ENCODE measurements at places on chromosomes 12 and 14.

- no peak for DNase-seq
Observed at GRCh38 chr14:91935586-91935985, 11.9 kb downstream of the FBLN5 start.

DNA sequence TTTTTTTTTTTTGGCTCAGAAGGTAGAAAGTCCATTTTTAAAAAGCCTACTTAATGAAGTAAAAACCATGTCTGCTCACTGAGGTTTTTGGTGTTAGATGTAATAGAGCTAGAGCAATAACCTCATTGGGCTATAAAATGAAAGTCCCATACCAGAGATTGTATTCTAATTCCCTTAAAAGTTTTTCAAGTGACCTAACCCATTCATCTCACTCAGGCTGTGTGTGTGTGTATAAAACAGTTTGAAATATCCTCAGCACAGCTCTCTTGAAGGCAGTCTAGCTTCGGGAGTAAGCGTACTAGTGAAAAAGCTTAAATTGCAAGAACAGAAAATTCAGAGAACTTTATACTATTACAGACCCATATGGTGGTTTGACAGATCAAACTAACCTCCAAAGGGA is 313.8 kb downstream of the CEP128 start:
- no peak for DNase-seq

DNA sequence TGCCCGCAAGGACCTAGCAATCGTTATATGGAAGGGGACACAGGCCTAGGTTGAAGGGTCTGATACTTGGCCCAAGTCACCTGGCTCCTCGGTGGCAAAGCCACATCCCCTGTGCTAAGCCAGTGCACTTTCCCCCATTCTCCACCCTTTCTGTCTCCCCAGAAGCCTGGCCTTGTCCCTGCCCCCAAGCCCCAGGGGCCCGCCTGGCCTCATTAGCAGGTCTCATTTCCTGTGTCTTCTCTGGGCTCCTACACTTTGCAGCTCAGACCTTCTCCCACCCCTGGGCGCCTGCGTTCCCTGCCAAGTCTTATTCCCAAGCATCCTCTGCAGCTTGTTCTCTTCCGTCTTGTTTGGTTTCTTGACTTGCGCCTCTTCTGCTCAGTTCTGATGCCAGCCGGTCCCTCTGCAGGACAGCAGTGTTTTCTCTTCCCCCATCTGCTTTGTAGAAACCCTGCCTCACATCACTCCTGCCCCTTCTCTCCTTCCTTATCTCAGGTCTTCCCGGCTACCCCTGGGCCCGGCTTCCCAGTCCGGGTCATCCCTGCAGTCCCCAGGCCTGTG is 66.7 kb downstream of the SLC24A4 start:
- no peak for DNase-seq

DNA sequence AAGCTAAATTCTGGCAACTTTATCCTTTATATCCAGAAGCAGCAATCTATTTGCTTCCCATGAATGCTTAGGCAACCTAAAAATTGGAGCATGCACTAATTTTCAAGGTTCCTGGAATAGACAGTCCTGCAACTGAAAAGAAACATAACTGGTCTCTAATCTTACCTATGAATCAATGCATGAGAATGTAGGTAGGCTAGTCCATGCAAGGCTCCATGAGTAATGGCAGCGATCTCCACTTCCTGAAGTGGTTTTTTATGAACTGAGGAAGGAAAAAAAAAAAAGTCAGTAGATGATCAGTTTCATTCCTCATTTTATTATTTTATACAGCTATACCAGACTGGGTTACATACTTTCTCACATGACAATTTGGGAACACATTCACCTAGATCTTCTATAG is 102.0 kb downstream of the PEBP1 start:
- DNase-seq = peak; percentile 21

DNA sequence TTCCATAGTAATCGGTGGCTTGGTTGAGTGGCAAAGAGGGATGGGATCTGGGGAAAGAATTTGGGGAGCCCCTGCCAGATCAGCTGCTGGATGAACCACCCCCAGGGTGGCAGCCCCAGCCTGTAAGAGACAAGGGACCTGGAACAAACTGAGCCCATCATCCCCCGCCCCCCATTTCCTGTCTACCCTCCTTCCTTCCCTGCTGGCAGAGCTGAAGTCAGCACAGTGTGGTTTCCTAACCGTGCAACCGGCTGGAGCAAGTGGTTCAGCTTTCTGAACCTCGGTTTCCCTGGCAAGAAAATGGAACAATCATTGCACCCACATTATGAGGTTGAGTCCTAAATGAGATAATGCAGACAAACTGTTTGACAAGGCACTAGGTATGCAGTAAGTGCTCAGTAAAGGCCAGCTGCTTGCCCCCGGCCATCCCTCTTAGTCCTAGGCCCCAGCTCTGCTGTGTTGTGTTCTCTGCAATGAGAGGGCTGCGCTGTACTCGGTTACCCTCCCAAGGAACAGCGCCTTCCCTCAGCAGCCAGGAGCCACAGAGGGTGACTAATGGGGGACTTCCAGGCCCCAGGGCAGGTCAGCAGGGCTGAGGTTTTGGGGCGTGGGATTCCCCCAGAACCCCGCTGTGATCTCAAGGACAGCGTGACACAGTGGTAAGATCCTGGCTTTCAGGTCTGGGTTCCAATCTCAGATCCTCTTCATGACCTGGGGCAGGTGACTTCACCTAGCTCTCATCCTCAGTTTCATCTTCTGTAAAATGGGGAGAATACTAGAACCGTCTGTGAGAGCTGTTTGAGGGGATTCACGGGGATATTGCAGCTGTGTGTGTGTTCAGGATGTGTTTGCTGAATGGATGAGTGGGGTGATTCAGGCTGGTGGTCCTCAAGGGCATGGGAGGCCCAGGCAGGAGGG is 16.5 kb downstream of the SELPLG start:
- DNase-seq = no peak

- DNase-seq = peak; percentile 53
Observed at GRCh38 chr12:65827827-65828231, 3.5 kb downstream of the HMGA2 start.

DNA sequence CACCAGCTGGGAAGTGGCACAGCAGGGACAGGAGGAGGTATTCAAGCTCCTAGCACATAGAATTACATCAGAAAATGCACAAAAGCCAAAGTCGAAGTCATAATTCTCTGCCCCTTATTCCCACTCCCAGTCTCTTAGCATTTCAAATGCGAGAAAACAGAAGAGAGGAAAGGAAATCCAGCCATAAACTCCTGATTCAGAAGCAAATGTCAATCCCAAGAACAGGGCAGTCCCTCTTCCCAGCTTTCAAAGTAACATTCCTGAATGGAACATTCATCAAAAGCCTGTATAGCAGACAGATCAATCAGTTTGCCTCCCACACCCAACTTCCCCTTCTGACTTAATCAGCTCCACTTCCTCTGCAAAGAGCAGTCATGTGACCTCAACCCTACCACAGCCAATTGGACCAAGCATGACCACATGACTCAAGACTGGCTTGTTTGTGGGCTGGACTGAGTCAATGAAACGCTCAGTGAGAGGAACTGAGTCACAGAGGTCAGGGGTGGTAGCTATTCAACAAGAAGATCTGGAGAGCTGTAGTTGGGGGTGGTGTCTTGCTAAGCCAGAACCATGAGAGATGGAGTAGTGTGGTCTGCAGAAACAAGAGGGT is 41.4 kb upstream of the TUNAR start:
- DNase-seq = no peak

DNA sequence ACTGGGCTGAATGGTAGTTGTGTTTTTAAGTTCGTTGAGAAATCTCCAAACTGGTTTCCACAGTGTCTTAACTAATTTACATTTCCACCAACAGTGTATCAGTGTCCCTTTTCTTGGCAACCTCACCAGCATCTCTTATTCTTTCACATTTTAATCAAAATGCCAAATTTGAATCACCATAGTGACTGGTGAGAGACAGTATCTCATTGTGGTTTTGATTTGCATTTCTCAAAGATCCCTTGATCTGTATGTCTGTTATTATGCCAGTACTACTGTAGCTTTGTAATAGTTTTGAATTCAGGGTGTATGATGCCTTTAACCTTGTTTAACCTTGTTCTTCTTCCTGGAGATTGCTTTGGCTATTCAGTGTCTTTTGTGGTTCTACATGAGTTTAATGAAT is 2.2 kb upstream of the EIF2S3B start:
- no peak for DNase-seq

GRCh38 chr14:99517643-99518381 is 36.6 kb downstream of the CCNK start:
- no peak for DNase-seq

GRCh38 chr12:101877806-101878242 is 444 bp downstream of the DRAM1 start:
- no peak for DNase-seq

GRCh38 chr12:57869298-57869926 is 22.9 kb upstream of the CTDSP2 start:
- DNase-seq = no peak

DNA sequence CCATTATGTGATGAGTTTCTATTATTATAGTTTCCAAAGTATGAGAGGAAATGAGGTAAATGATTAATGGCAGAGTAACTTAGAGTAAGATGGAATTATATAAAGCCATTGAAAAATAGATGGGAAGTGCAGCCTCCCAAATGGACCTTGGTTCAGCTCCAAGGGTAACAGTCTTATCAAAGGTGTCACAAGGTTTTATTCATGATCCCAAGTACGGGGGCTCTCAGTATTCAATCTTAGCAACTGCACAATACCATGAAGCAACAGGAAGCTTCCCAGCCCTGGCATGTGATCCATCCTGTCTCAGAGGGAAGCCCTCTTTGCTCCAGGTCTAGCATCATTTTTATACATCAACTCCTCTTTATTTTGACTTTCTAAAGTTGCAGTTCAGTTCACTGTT is 948.2 kb downstream of the GALC start:
- DNase-seq = no peak

DNA sequence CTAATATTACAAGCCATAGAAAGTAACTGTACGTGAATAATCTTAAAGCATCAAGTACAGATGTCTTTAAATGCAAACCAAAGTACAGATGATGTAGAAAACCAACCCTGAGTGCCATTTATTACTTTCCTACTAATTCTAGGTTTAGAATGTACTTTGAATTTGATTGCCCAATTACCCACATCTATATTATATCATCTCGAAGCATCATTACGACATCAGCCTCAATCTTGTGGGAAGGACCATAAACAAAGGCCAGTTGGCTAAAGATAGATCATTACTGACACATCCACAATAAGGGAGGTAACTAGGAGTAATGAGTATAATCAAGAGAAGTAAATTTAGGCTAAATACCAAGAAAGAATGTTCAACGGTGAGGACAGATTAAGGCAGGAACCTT is 478.9 kb downstream of the BCAT1 start:
- DNase-seq = no peak

DNA sequence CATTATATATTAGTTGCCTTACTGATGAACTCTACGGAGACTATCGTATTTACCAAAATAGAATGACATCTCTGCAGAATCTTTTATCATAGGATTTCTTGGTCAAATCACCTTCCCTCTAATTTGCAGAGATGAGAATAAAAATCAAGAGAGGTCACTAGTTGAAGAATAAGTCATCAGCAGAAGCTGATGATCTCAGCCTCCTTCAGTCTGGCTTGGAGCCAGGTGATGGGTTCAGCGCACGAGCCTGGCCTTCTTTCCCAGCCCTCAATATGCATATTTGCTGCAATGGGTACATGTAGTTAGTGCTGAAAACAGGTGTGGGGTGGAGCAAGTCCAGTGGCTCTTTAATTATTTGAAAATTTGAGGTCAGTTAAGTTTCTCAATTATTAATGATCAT is 19.2 kb upstream of the EMP1 start:
- no peak for DNase-seq

DNA sequence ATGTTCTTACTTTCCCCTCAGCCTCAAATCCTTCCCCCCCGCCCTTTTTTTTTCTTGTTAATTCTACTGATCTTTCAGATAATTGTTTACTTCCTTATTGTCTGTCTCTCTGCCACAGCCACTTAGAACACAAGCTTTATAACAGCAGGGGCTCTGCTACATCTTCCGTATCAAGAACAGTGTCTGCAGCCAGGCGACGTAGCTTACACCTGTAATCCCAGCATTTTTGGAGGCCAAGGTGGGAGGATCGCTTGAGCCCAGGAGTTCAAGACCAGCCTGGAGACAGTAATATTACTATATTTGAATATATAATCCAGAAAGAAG is 5.4 kb downstream of the SOS2 start:
- DNase-seq = no peak

- DNase-seq = no peak
Observed at GRCh38 chr14:22808388-22809209, 6.6 kb downstream of the SLC7A7 start.

All from fibroblast of pulmonary artery (primary cell).